SK-MEL-5 (cell line): ENCODE measurements at places on chromosomes 6 and 20.

GRCh38 chr20:25360631-25361286, 29.9 kb downstream of the ABHD12 start:
- DNase-seq: no peak

DNA sequence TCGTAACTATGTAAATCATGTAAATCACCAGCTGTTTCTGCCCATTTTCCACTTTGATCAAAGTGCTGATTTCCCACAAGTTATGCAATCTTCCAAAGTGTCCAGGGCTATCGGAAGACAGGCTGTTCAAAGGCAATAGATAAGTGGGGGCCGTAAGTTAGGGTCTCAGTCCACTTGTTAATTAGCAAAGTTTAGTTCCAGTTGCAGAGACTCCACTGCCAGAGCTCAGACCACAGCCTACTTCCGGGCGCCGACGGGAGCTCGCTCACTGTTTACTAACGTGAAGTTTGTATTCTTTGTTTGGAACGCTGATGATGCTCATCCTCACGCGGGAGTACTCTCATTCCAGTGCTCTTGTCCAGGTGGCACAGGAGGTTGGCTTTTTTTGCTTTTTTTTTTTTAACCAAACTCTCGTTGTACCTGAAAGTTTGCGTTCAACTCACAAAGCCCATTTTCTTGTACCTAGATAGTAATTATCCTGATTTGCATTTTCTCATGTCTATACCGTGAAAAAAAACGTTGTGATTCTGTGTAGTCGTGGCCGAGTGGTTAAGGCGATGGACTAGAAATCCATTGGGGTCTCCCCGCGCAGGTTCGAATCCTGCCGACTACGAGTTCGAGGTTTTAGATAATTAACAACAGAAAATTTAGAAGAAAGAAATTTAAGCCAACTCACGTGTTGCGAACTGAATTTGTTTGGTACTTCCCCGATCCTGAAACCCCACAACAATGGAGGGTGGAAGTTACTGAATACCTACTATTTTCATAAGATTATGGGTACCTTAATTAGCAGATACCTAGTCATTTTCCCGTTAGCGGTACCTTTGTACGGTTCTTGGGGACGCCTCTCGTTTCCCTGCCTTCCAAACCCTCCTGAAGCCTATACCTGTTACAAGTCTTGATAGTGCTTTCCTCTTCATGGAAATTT, 29.9 kb upstream of the ZNF184 start:
- peak; percentile 91 for DNase-seq

- no peak for DNase-seq
Measured at GRCh38 chr20:41268917-41269652, 48.4 kb downstream of the ZHX3 start.

DNA sequence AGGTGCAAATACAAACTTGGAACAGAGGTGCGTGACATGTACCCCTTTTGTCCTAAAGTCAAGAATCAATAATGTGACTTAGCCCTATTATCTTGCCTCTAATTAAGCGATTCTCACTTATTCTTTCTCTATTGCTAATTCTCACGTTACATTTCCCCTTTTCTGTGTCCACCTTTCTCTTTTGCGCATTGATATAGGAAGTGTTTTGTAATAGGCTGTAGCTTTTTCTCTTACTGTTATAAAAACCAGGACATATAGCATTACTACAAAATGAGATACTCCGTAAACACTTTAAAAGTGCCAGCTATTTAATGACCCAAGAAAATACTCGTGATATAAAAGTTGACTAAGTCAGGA, 669 bp upstream of the TMEM30A start:
- DNase-seq: no peak

DNA sequence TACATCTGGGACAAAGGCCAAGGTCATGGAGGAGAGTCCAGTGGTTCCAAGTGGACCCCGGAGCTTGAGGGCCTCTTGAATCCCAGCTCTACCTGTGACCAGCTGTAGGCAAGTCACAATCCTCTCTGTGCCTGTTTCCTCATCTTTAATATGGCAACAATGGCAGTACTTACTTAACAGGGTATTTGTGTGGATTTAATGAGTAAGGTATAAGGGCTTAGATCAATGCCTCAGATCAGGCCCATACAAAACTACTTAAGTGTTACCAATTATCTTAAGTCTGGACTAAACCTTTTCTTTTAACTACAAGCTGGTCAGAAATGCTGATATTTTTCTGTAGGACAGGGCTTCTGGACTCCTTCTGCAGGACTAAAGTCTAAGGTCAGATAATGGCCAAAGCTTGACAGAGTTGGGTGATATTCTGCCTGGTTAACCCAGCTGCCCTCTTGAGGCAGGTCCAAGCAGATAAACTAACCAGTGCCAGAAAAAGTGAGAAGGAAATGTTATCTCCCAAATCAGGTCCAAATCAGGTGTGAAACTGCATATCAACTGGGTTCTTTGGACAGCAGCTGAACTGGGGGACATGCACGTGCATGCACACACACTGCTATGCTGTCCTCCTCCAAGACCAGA, 2.2 kb downstream of the SULF2 start:
- no peak for DNase-seq

DNA sequence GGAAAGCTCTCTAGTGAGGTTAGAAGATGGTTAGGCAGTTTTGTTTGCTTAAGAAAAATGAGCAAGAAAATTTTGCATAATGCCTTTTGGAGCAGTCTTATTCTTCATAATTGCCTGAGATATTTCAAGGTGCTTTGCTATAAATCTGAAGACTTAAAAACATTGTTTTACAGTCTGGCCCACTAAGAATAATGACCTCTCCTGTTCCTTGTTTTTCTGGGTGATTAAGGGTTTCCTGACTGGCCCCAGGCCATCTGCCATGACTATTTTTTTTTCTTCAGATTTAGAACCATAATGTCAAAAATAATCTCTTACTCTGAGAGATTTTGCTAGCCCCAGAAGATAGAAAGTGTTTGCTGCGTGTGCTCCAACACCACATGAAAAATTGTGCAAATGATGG, 72.3 kb upstream of the CENPW start:
- DNase-seq: no peak

DNA sequence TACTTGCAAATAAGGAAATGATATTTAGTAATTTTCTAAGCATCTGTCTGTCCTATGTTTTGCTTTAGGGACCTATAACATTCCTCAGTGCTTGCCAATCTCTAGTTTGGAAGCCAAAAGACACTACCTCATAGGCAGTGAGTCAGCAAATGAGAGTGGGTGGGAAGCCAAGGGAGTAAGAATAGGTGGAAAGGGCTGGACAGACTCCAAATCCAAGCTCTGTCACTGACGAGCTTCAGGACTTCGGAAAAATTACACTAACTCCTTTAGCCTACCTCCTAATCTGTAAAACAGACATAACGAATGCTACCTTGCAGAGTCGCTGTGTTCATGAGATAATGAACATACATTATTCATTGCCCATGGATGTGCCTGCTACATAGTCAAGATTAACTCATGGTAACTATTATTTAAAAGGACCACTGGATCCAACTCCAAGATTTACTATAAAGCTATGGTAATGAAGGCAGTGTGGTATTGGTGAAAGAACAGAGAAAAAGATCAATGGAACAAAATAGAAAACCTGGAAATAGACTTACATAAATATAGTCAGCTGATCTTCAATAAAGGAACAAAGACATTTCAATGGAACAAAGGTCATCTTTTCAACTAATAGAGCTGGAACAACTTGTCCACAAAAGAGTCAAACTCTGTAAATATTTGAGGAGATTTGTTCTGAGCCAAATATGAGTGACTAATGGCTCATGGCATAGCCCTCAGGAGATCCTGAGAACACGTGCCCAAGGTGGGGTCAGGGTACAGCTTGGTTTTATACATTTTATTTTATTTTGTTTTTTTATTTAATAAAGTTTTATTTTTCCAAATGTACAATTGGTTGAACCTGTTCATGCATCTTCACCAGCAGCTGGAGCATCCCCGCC, 64.1 kb downstream of the FAM50B start:
- DNase-seq: no peak

DNA sequence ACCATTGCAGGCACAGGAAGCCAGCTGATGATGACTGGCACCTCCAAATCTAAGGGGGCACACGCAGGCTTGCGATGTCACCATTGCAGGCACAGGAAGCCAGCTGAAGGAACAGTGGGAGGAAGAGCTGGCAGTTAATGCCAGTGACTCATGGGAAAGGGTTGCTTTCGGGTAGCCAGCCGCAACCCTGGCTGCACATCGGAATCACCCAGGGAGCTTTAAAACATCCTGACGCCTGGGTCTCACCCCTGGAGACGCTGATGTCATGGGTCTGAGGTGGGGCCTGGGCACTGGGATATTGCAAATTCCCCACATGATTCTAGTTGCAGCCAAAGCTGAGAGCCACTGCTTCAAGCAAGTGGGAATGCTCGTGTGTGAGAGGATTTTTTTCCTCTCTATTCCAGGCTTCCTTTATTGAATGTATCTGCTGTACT, 16.1 kb upstream of the CCN6 start:
- no peak for DNase-seq

- DNase-seq: peak; percentile 16
Measured at GRCh38 chr6:13009461-13009860, 292.9 kb downstream of the PHACTR1 start.

- peak; percentile 68 for DNase-seq
Measured at GRCh38 chr20:44471481-44471882, 4.2 kb upstream of the TTPAL start.

GRCh38 chr20:8005575-8006366, 13.8 kb downstream of the TMX4 start:
- DNase-seq: no peak
